ENCODE measurements at places on chromosomes 11 and 22.
A peak's percentile ranks its signal among the peaks of the same experiment; 100 is the strongest.

- no peaks in the 10 kb centered on the region for H3K36me3 ChIP-seq
- H3K27me3 ChIP-seq, result no peaks in the 10 kb centered on the region
- no peak overlapping the region for H3K27ac ChIP-seq
- no peak for DNase-seq
- H3K4me1 ChIP-seq, result no peaks in the 10 kb centered on the region
Observed at GRCh38 chr11:13339195-13340153, 61.9 kb downstream of the BMAL1 start.

- H3K4me3 ChIP-seq, result no peak overlapping the region
- no peaks in the 10 kb centered on the region for H3K4me1 ChIP-seq
- no peak for DNase-seq
- H3K36me3 ChIP-seq, result no peaks in the 10 kb centered on the region
- no peak overlapping the region for H3K27ac ChIP-seq
Observed at GRCh38 chr11:45528435-45528834, 137.0 kb downstream of the CHST1 start.

DNA sequence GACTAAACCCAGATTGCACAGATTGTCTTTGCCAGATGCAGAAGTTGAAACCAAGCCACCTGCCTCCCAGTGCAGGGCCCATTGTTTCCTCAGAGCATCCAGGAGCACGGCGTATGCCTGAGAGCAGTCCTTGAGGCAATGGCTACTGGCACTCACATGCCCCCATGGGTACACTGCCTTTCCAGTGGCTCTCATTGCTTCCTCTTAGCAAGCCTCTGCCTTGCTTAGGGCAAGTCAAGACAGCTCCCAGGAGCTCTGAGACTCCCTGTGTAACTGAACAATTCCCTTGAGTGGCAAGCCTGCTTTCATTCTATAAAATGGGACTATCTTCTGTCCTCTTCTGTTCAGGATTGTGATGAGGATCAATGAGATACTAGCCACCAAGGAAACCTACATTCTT, 4.1 kb downstream of the SYTL2 start:
- no peaks in the 10 kb centered on the region for H3K27me3 ChIP-seq
- peaks cover 2% of the 10 kb centered on the region for H3K4me1 ChIP-seq
- H3K36me3 ChIP-seq, result no peaks in the 10 kb centered on the region
- H3K4me3 ChIP-seq, result no peak overlapping the region
- DNase-seq, result no peak

DNA sequence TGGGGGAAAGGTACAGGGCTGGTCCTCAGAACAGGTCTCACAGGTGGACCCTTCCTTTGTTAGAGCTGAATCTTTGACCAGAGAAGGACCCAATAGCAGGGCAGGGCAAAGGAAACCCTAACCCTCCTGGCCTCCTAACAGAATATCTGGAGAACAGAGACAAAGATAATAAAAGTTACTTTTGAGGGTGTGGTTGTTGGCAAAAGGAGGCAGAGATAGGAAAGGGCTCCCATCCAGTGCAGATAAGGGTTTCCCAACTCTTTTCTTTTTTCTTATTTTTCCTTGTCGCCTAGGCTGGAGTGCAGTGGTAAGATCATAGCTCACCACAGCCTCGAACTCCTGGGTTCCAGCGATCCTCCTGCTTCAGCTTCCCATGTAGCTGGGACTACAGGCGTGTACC, 11.9 kb downstream of the PCSK7 start:
- DNase-seq, result no peak
- no peak overlapping the region for H3K27ac ChIP-seq
- peaks cover 18% of the 10 kb centered on the region for H3K36me3 ChIP-seq

DNA sequence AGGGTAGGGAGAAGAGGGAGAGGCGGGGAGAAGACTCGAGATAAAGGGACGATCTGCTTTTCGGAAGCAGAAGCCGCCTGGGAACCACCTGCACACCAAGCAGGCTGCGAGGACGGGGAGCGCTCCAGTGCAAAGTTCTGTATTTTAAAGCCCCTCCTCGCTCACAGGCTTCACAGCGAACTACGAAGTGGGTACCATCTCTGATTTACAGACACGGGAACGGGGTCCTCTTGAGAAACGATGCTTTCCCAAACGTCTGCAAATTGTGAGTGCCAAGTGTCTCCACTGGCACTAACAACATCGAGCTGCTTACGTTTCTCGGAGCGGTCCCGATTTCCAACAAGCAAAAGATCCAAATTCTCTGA, 700 bp upstream of the STX3 start:
- H3K27ac ChIP-seq, result no peak overlapping the region
- H3K36me3 ChIP-seq, result no peaks in the 10 kb centered on the region
- H3K4me1 ChIP-seq, result peaks cover 5% of the 10 kb centered on the region

GRCh38 chr11:3046641-3047040, 10.6 kb downstream of the CARS1 start:
- no peak overlapping the region for H3K27ac ChIP-seq
- H3K4me3 ChIP-seq, result no peak overlapping the region
- no peaks in the 10 kb centered on the region for H3K27me3 ChIP-seq
- H3K4me1 ChIP-seq, result peaks cover under 1% of the 10 kb centered on the region

DNA sequence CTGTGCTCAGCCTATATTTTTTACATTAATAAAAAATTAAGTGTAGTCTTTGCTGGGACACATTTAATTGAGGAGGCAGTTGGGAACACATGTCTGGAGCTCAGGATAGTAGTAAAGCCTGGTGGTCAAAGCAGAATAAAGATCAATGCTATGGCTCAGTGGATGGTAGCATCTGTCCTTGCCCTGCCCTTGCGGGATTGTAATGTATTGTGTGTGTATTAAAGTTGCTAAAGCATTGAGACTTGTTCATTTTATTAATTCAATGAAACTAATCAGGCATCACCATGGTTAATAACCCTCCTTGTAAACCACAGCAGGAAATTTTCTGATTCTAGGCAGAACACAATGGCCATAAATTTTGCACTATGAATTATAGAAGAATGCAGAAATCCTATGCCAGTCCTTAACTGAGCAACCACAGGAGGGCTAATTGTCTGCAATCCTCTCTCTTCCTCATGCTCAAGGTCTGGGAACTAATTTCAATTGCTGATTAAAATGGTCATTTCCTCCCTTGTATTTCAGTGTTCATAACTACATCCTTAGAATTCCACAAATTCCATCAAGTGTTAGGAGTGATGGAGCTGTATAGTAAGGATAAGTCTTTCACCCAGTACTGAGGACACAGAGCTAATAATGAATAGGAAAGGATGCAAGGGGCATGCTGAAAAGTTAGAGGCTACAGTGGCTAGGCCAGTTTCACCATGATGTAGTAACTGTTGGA, 403.2 kb upstream of the DDI1 start:
- no peaks in the 10 kb centered on the region for H3K27me3 ChIP-seq
- no peaks in the 10 kb centered on the region for H3K36me3 ChIP-seq
- H3K27ac ChIP-seq, result no peak overlapping the region
- H3K4me3 ChIP-seq, result no peak overlapping the region

DNA sequence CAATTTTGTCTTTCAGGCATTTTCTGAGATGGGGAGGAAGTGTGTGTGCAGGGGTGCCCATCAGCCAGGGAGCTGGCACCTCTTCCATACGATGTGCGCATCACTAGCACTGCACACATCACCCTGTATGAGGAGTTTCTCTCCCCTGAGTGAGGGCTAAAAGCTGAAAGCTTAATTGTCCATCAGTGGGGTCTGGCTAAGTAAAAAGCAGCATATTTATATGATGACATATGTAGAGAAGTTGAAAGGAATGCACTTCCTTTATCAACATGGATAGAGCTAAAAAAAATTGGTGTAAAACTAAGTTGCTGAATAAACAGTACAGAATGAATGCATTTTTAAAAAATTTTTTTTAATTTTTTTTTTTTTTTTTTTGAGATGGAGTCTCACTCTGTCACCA, 4.0 kb downstream of the VSTM5 start:
- H3K36me3 ChIP-seq, result no peaks in the 10 kb centered on the region
- peaks cover 2% of the 10 kb centered on the region for H3K4me1 ChIP-seq
- no peak for DNase-seq
- no peak overlapping the region for H3K27ac ChIP-seq
- no peaks in the 10 kb centered on the region for H3K27me3 ChIP-seq
- H3K4me3 ChIP-seq, result no peak overlapping the region

DNA sequence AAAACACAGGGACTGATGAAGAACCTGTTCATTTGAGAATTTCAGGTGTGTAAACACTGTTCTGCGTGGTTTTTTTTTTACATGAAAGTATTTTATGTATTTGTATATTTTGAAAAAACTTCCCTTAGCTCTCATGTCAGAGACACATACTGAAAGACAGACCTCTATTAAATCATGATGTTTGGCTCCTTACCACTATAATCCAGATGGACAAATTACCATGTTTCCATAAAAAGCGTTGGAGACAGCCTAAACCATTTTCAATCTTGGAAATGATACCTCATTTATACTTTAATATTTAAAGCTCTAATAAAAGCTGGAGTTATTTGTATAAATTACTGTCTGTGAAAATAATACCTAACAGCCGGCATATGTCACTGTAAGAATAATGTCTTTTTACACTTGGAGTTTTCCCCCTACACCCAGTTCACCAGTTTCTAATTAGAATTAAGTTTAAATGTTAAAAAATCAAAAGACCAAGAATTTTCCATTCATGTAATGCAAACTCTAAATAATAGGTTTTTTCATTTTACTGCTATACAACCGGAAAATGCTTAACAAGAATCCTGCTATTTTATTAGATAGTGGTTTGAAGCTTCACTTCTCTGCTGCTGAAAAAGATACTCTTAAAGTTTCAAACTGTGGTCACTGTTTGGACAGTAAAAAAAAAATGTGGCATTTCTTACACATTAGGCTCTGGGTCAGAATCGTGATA, 30.8 kb downstream of the APLP2 start:
- H3K4me3 ChIP-seq, result no peak overlapping the region
- H3K27me3 ChIP-seq, result no peaks in the 10 kb centered on the region
- no peak for DNase-seq
- H3K36me3 ChIP-seq, result no peaks in the 10 kb centered on the region

- no peak overlapping the region for H3K4me3 ChIP-seq
- no peak overlapping the region for H3K27ac ChIP-seq
Observed at GRCh38 chr11:69520186-69520916, 38.9 kb downstream of the LINC01488 start.

DNA sequence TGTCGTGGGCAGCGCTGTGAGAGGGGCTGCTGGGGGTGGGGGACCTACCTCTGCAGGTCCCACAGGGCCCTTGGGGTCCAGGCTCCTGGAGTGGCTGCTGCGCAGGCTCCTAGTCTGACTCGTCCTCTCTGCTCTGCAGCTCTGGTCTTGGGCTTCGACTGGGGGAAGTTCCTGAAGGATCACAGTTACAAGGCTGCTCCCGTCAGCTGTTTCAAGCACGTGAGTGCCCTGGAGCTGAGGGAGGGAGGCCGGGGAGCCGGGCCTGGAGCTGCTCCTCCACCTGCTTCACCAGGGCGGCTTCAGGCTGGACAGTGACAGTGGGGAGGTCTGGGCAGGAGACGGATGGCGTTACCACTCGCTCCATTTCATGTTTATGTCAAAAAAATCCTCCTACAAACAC, 11.9 kb downstream of the L3MBTL2 start:
- no peak for DNase-seq
- no peaks in the 10 kb centered on the region for H3K27me3 ChIP-seq
- H3K4me3 ChIP-seq, result no peak overlapping the region
- peak overlapping the region; percentile 12 for H3K27ac ChIP-seq

DNA sequence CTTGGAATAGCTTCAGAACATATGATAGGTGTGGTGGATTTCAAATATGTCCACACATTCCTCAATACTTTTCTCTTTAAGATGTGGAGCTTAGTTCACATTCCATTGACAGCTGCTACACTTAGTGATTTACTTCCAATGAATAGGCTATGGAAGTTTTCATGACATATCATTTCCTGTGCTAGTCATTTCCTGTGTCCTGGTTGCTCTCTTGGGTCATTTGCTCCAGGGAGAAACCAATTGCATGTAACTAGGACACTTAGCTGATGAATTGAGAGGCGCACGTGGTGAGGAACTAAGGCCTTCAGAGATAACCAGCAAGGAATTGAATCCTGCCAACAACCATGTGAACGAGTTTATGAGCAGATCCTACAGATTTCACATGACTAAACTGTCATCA, 120.9 kb downstream of the SLC17A6 start:
- DNase-seq, result peak; percentile 29
- no peaks in the 10 kb centered on the region for H3K27me3 ChIP-seq
- no peaks in the 10 kb centered on the region for H3K4me1 ChIP-seq
- no peaks in the 10 kb centered on the region for H3K36me3 ChIP-seq
- H3K4me3 ChIP-seq, result no peak overlapping the region

Measured in mesendoderm (in vitro differentiated cells).